HTR-8/SVneo (cell line): ENCODE measurements at places on chromosomes 3 and 15.
A peak's percentile ranks its signal among the peaks of the same experiment; 100 is the strongest.

GRCh38 chr15:34275721-34276120, 50.9 kb downstream of the EMC4 start:
- DNase-seq = no peak

DNA sequence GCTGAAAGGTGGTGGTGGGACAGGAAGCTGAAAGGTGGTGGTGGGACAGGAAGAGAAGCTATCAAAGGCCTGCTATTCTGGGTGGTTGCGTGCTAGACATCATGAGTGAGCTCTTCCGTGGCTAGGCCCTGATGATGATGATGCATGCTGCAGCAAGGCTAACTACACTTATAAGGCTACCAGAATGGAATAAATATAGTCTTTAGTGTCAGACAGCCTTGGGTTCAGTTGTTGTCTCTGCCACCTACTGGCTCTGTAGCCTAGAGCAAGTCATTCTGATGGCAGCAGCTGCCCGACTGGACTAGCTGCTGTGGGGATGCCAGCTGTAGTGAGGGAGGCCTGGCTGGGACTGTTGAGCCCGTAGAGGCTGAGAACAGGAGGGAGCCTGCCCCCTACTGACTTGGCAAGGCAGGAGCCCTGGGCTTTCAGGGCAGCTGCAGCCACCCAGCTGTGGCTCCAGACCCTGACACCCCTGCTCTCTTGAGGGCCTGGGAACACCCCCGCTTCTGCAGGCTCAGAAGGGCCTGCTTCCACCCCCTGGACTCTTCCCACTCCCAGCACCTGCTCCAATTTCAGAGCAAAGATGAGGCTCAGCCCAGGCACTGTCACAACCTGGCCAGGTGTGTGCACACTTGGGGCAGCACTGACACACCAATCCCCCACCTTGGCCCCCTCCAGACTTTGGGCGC, 21.4 kb upstream of the ZBED2 start:
- no peak for DNase-seq

- DNase-seq = no peak
These were observed 84.4 kb upstream of the GOLGA6B start for GRCh38 chr15:72570059-72570458.

DNA sequence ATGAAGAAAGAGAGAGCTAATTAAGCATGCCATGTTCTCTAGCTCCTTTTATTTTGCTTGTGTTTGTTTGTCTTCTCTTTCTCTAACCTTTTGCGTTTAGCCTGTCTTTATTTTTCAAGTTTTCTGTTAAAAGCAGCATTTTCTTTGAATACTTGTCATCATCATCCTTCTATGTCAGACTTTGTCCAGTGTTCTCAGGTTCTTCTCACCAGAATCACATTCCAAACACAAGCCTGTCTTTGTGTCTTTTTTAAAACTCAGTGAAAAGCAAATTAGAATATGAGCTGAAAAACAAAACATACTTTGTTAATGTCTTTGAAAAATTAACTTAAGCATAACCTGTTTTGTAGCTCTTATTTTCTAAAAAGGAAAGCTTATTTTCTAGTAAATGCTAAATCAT, 62.4 kb downstream of the LEKR1 start:
- no peak for DNase-seq

DNA sequence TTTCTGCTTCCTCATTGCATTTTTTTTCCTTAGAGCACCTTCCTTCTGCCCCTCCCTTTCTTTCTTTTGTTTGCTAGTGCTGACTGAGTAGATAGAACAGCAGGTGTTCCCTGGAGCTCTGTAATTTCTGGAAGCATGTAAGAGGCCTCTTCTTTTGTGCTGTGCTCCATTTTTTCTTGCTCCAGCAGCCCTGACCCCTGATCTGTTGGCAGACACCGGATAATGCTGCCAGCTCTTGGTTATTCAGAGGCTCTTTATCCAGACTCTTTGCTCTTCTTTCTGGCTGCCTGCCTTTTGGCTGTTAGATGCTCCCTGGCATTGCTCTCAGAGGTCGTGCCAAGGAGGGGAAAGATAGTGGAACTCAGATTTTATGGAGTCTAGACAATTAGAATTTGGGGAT, 104.4 kb upstream of the RBMS3 start:
- no peak for DNase-seq

DNA sequence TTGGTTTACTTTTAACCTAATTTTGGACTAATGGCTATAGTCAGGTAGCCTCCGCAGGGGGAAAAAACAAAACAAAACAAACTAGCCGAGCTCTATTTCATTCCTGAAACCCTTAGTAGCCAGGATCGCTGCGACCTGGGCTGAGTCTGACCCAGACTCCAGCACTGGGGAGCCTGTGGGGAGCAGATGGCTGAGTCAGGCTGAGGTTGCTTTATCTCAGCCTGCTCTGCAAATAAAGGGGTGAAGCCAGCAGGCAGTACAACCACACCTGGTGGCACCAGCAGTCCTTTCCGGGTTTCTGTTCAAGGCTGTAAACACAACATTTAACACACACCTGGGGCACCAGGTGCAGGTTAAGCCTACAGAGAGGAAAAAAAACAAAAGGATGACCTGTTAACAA, 27.3 kb downstream of the ABHD2 start:
- no peak for DNase-seq

- peak; percentile 17 for DNase-seq
These were observed 1.3 kb downstream of the STT3B start for GRCh38 chr3:31534065-31534425.

- no peak for DNase-seq
These were observed 54.4 kb downstream of the EIF3J start for GRCh38 chr15:44591326-44591725.

- DNase-seq = no peak
These were observed 340.4 kb upstream of the KCNMB2 start for GRCh38 chr3:178195824-178196223.
